ENCODE measurements at places on chromosomes 6 and 20.

- no peak overlapping the region for H3K4me3 ChIP-seq
- DNase-seq = no peak
- H3K36me3 ChIP-seq = no peaks in the 10 kb centered on the region
- H3K27me3 ChIP-seq = no peaks in the 10 kb centered on the region
- no peak overlapping the region for H3K27ac ChIP-seq
These were observed 48.7 kb upstream of the BMP2 start for GRCh38 chr20:6718662-6719368.

- DNase-seq = no peak
- H3K27me3 ChIP-seq = no peaks in the 10 kb centered on the region
- H3K4me3 ChIP-seq = no peak overlapping the region
These were observed 24.2 kb downstream of the SAMD3 start for GRCh38 chr6:130198483-130199035.

- H3K4me1 ChIP-seq = no peaks in the 10 kb centered on the region
- no peak overlapping the region for H3K4me3 ChIP-seq
- DNase-seq = no peak
- no peak overlapping the region for H3K27ac ChIP-seq
- no peaks in the 10 kb centered on the region for H3K36me3 ChIP-seq
These were observed 98.9 kb downstream of the PAK5 start for GRCh38 chr20:9739991-9740390.

DNA sequence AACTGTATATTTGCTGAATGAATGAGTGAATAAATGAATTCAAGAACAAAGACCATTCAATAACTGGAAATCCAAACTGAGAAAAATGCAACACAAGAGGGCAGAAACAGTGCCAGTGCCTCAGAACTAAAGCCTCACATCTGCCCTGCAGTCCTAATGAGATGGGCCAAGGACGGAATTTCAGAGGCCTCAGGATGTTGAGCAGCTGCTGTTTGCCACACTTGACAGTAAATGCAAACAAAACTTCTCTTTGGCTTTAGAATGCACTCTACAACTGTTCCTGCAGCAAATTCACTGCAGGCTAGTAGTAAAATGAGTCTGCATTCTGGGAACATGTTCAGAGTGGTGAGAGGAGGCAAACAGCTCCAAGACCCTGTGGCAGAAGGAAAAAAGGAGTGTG is 177.6 kb upstream of the LRFN2 start:
- no peaks in the 10 kb centered on the region for H3K36me3 ChIP-seq
- H3K4me1 ChIP-seq = no peaks in the 10 kb centered on the region
- no peaks in the 10 kb centered on the region for H3K27me3 ChIP-seq
- H3K4me3 ChIP-seq = no peak overlapping the region
- DNase-seq = no peak

GRCh38 chr6:89505847-89506246 is 72.9 kb downstream of the ANKRD6 start:
- DNase-seq = no peak
- H3K36me3 ChIP-seq = no peaks in the 10 kb centered on the region
- H3K27ac ChIP-seq = no peak overlapping the region
- H3K4me1 ChIP-seq = no peaks in the 10 kb centered on the region

DNA sequence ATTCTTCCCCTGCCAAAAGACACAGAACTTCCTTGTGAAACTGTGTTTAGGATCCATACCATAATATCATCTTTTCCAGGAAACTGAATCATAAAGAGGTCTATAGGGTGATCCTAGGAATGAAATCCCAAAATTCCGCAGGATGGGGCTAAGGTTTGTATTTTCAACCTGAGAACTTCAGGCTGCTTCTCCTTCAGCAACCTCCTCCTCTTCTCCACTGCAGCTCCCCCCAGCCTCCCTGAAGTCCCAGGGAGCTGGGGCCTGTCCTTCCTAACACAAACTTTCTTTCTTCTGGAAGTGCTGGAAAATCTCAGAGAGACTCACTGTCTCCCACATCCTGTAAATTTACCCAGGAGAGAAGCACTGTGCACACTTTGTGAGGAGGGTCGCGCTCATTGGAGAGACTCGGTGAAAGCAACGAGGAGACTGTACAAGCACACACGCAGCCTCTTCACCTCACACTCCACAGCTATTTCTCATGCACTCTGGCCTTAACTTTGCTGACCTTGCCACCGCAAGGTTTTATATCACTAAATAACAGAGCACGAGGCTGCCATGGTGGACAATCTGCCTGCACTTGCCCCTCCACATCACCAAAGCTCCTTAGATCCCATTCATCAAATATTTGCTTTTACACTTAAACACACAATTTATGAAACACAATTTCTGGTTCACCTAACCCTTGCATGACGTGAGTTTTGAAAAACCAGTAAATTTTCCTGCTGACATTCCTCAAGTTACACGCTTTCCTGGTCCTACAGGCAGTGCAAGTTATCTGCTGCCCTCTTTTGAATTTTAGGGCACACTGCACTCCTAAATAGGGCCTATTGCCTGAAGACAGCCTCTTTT is 14.3 kb downstream of the ID4 start:
- no peak overlapping the region for H3K27ac ChIP-seq
- no peaks in the 10 kb centered on the region for H3K27me3 ChIP-seq
- no peaks in the 10 kb centered on the region for H3K4me1 ChIP-seq

GRCh38 chr20:39259010-39259803 is 297.1 kb downstream of the DHX35 start:
- H3K27ac ChIP-seq = no peak overlapping the region
- DNase-seq = no peak
- no peak overlapping the region for H3K4me3 ChIP-seq
- H3K4me1 ChIP-seq = no peaks in the 10 kb centered on the region

GRCh38 chr6:170297576-170298330 is 6.9 kb upstream of the DLL1 start:
- peaks cover 40% of the 10 kb centered on the region for H3K4me1 ChIP-seq
- peaks cover 29% of the 10 kb centered on the region for H3K27me3 ChIP-seq
- no peak for DNase-seq
- H3K27ac ChIP-seq = no peak overlapping the region
- H3K4me3 ChIP-seq = no peak overlapping the region

DNA sequence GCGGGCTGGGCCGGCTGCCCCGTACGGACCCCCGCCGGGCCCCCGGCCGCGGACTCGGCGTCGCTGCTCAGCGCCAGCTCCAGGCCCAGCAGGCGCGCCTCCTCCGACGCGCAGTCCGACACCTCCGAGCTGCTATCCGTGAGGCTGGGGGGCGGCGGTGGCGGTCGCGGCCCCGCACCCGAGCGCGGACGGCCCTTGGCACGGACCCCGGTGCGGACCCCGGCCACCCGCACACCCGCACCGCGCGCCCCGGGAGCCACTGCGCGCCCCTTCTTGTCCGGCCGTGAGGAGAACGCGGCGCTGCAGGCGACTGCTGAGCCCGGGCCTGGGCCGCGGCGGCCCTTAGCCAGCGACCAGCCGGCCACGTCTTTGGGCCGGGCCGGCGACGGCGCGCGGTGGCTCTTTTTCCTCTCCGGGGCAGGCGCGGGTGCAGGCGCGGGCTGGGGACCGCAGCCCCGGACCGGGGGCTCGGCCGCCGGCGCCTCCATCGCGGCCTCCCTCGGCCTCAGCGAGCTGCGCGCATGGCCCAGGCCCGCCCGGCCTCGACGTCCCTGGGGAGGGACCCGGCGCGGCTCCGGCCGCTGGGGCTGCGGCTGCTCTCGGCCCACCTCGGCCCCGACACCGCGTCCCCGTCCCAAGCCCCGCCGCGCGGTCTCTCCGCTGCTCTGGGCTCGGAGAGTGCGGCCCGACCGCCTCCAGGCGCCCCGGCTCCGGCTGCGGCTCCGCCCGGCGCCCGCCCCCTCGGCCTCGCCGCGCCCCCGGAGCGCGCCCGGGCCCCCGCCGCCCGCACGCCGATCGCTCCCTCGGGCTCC is 12.9 kb upstream of the TLDC2 start:
- H3K4me3 ChIP-seq = no peak overlapping the region
- H3K27ac ChIP-seq = no peak overlapping the region
- no peaks in the 10 kb centered on the region for H3K4me1 ChIP-seq
- H3K27me3 ChIP-seq = peaks cover 6% of the 10 kb centered on the region

GRCh38 chr6:38527371-38527770 is 112.4 kb downstream of the BTBD9 start:
- no peaks in the 10 kb centered on the region for H3K27me3 ChIP-seq
- H3K27ac ChIP-seq = no peak overlapping the region
- DNase-seq = no peak
- no peak overlapping the region for H3K4me3 ChIP-seq
- H3K4me1 ChIP-seq = no peaks in the 10 kb centered on the region

DNA sequence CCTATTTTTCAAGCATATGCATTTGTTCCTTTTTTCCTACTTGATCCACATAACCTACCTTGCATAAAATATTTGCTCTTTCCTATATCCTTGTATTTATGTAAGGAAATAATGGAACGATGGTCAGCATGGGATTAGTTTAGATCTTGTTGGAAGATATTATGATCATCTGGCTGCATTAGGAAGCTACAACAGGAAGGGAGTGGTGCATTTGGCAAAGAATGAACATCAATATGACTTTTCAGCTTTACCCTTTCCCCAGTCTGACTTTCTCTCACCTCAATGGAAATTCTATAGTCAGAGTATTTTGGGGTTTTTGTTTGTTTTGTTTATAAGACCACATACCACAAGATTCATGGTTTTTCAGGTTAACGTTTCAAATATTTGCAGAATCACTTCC is 66.0 kb downstream of the HS3ST5 start:
- no peaks in the 10 kb centered on the region for H3K27me3 ChIP-seq
- no peaks in the 10 kb centered on the region for H3K4me1 ChIP-seq
- H3K36me3 ChIP-seq = no peaks in the 10 kb centered on the region
- no peak overlapping the region for H3K27ac ChIP-seq
- DNase-seq = no peak

DNA sequence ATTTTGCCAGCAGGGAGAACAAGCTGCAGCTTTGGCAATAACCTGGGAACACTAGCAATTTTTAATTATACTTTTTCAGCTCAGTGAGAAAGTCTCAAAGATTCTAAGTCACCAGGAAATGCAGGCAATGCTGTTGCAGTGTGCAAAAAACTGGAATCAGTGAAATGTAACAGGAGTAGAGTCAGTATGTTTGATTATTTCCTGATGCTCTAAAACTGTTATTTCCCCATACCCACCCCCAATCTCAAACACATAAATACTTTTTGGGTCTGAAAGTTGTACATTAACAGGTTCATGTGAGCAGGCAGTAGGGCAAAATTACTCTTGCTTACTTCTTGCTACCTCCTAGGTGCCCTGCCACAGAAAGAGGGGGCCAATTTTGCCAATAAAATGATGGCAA is 65.4 kb upstream of the BEND6 start:
- H3K4me1 ChIP-seq = peaks cover 24% of the 10 kb centered on the region
- H3K27ac ChIP-seq = no peak overlapping the region
- no peak for DNase-seq
- no peak overlapping the region for H3K4me3 ChIP-seq
- no peaks in the 10 kb centered on the region for H3K36me3 ChIP-seq

- no peaks in the 10 kb centered on the region for H3K27me3 ChIP-seq
- no peak overlapping the region for H3K4me3 ChIP-seq
These were observed 25.3 kb upstream of the CCND3 start for GRCh38 chr6:41966961-41967311.

DNA sequence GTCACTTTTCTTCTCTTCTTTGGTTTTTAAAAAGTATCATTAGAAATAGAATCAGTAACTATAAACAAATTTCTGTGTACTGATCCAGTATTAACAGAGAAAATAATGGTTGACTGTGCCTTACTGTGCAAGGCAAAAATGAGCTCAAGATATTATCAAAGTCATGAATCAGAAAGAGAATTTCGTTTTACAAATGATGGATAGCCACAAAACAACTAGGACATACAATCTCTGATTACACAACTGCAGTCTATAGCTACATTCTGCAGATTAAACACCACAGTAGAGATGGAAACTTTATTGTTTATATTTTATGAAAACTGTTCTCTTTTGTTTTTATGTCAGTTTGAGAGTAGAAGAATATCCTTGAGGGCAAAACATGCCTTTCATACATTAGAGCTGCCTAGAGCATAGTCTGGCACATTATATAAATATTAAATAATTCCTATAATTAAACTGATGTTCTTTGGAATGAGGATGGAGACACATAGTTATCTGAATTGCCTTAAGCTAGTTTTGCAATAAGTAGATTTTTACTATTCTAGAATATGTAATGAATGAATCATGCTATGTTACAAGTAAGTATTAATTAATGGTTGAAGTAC is 333.1 kb downstream of the LAMA2 start:
- no peaks in the 10 kb centered on the region for H3K27me3 ChIP-seq
- no peaks in the 10 kb centered on the region for H3K4me1 ChIP-seq
- no peak overlapping the region for H3K27ac ChIP-seq
- H3K36me3 ChIP-seq = no peaks in the 10 kb centered on the region
- no peak for DNase-seq
- H3K4me3 ChIP-seq = no peak overlapping the region

DNA sequence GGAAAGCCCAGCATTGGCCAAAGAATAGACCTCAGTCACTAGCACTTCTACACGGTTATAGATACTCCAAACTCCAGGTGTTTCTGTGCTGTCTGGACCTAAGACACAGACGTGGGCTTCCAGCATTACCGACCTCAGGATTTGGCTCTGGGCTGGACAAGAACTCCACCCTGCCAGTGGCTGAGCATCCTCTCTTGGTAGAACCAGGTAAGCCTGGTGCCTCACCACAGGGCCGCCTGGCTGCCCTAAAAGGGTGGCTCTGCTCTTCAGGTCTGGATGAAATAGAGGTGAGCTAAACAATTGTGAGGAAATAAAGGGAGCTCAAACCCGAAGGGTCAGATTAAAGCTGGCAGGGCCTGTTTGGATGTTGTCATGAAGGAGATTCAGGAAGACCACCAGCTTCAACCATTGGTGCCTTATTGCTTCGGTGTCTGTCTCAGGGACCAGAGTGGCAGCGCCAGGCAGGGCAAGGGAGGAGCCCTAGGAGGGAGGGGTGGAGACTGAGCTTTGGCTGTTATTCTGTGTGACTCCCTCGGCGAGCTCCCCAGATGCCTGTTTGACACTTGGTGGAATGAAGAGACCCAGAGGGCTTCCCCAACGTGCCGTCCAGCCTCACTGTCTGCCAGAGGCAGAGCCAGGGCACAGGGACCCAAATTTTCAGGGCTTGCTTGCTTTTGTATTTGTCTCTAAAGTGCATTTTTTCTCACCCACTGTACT is 8.6 kb downstream of the SYNDIG1 start:
- H3K4me1 ChIP-seq = no peaks in the 10 kb centered on the region
- no peaks in the 10 kb centered on the region for H3K27me3 ChIP-seq
- no peaks in the 10 kb centered on the region for H3K36me3 ChIP-seq
- H3K27ac ChIP-seq = no peak overlapping the region

DNA sequence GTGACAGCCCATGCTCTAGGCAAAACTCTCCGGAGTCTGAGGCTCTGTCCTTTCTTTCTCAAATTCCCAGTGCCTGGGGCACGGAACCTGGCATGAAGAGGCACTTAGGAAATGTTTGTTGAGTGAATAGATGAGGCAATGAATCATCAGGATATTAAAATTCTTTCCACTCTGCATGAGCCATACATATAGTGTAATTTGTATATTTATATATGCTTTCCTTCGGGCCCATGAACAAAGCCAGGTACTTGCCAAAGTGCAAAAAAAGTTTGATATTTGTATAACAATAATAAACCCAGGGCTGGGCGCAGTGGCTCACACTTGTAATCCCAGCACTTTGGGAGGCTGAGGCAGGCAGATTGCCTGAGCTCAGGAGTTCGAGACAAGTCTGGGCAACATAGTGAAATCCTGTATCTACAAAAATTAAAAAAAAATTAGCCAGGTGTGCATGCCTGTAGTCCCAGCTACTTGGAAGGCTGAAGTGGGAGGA is 212.3 kb upstream of the ZNF217 start:
- no peak overlapping the region for H3K27ac ChIP-seq
- DNase-seq = no peak
- H3K27me3 ChIP-seq = no peaks in the 10 kb centered on the region
- no peaks in the 10 kb centered on the region for H3K36me3 ChIP-seq
- no peak overlapping the region for H3K4me3 ChIP-seq
- no peaks in the 10 kb centered on the region for H3K4me1 ChIP-seq

GRCh38 chr20:53255102-53255710 is 283.0 kb downstream of the TSHZ2 start:
- no peaks in the 10 kb centered on the region for H3K27me3 ChIP-seq
- H3K4me1 ChIP-seq = no peaks in the 10 kb centered on the region
- H3K4me3 ChIP-seq = no peak overlapping the region
- no peak for DNase-seq
- H3K36me3 ChIP-seq = no peaks in the 10 kb centered on the region
- no peak overlapping the region for H3K27ac ChIP-seq

Measured in CD4-positive, alpha-beta memory T cell (primary cell).